Ammon's horn (tissue), 1 donor: ENCODE measurements at places on chromosomes 4 and X.

GRCh38 chr4:183097231-183098018 is 1.6 kb upstream of the WWC2 start:
- DNase-seq, result peak; percentile 5

DNA sequence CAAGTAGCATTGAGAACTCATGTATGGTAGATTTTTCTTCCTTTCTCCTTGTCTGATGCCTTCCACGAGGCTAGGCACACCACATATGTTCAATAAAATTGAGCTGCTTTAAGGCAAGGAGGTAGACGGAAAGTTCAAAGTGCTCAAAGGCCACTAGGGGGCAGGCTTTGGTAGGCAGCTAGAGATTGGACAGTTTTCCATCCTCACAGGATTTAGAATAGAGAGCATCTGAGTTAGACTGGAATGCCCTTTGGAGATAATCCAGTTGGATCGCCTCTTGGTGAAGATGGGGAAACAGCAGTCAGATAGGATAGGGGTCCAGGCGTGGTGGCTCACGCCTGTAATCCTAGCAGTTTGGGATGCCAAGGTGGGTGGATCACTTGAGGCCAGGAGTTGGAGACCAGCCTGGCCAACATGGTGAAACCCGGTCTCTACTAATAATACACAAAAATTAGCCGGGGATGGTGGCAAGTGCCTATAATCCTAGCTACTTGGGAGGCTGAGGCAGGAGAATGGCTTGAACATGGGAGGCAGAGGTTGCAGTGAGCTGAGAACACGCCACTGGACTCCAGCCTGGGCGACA is 30.4 kb downstream of the ELF4 start:
- DNase-seq, result peak; percentile 76

- no peak for DNase-seq
These were observed 354.9 kb downstream of the RPA4 start for GRCh38 chrX:97238632-97239031.

DNA sequence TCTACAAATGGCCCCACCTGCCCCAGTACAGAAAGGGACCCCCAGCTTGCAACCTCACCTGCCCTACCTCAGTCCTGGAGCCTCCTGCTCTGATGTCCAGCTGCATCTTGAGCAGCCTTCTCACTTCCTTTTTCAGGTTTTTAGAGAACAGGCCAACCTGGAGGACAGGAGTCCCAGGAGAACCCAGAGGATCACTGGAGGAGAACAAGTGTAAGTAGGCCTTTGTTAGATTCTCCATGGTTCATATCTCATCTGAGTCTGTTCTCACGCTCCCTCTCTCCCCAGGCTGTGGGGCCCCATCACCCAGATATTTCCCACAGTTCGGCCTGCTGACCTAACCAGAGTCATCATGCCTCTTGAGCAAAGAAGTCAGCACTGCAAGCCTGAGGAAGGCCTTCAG is 3.6 kb downstream of the MAGEA11 start:
- DNase-seq, result no peak

GRCh38 chr4:114464726-114465272 is 133.8 kb upstream of the UGT8 start:
- no peak for DNase-seq

DNA sequence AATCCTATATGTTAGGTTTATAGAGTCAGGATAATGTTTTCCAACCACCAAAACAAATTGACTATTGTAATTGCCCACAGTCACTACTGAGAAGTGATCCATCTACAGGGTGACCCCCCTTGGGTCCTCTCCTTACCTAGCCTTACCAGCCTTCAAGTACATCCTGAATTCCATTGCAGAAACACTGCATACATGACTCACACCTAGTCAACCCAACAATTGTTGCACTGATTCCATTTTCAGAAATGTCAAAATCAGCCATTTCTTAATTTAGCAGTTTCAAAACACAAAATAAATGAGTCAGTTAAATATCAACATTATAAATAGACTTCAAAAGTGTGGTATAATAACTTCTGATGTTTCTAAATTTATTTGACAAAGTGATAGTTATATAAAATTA is 106.3 kb upstream of the TNIP3 start:
- DNase-seq, result no peak

DNA sequence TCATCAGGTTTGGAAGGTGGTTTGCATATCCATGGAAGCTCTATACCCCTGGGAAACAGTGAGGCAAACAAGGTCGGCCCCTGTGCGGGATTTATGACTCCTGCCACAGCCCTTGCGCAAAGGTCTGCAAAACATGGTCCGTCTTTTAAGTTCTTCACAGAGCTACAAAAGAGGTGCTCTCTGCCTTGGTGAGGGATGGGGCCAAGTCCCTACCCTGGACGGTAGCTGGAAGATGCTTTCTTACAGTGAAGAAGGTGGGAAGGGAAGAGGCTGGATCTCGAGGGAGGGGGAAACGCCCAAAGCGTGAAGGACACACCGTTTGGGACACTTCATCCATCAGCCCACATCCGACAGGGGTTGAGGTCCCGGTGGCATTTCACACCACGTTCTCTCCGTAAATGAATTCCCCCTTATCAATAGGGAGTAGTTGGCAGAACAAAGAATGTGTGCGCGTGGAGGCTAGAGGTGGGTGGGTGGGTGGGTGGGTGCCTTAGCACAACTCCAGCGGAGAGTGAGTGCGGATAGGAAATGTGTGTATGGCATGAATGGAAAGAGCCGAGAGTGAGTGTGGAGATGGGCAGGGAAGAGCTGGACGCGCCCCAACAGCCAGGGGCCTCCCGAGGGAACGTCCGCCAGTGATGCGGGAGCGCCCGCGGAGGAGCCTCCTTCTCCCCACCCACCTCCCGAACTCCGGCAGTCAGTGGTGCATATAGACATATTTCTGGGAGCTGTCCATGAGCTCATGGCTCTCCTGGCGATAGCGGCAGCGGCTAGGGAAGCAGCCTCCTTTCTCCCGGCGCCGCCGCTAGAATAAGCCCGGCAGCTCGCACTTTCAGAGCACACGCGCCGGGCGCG is 68.3 kb downstream of the LARP7 start:
- DNase-seq, result peak; percentile 30

DNA sequence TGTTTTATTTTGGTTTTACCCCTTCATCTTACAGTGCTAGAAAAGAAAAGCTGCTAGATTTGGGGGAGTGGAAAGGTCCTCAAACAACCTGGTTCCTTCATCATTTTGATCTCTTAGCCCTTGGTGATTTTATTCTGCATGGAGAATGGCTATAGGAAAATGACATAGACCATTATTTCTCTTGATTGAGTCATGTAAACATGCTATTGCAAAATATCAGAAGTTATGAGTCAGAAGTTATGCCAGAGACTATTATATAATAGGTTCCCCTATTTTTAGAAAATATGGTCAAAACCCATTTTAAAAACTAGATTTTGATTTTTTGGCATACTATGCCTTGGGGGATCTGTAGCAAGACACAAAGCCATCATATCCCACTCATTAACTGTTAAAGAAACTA is 83.7 kb upstream of the FAM9C start:
- no peak for DNase-seq

DNA sequence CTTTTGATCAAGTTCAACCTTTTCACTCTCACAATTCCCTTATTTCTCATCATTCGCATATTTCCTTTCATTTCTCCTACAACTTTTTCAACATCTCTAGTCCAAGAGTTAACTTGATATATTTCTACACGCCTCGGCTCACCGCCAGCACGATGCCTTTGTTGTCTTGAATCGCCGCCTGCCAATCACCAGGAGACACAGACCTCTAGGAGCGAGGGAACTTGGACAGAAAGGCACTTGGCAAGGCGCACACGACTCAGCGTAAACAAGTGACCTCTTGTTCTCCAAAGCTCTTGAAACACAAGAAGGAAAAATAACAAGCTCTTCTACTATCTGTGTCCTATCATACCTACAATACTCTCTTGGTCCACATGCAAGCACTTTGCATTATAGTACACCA is 27.1 kb upstream of the RBMX start:
- DNase-seq, result peak; percentile 52

DNA sequence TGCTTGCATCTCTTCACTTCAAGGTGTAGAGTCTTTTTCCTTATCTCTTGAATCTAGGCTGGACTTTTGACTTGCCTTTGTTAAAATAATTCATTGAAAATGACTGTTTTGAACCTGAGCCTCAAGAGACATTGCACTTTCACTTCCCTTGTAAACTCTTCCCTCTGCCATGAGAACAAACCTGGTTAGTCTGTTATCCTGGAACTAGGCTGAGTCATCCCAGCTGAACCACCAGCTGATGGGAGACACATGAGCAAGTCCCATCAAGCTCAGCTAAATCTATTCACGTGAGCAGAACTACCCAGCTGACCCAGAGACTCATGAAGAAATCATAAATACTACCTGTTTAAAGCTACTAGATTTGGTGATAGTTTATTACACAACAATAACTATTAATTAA is 202.3 kb upstream of the CENPE start:
- DNase-seq, result no peak

- DNase-seq, result no peak
These were observed 345.8 kb upstream of the CASK start for GRCh38 chrX:42269186-42269585.

DNA sequence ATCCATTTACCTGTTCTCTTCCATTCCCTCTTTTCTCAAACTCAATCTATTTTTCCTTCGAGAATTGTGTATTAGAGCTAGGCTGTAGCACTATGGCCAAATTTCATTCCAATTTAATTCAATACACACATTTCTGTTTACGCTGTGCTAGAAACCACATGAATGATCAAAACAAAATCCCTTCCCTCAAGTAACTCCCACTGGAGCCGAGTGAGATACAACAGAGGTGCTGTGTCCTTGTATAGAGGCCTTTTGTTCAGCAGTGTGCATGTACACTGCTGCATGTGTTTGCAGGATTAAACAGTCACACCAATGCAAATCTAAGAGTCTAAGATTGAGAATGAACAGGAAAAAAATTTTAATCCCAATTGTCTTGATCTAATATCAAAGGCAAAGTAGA is 734.2 kb downstream of the RAPGEF2 start:
- DNase-seq, result peak; percentile 32

GRCh38 chr4:28357990-28358389 is 1497.3 kb downstream of the STIM2 start:
- peak; percentile 62 for DNase-seq

DNA sequence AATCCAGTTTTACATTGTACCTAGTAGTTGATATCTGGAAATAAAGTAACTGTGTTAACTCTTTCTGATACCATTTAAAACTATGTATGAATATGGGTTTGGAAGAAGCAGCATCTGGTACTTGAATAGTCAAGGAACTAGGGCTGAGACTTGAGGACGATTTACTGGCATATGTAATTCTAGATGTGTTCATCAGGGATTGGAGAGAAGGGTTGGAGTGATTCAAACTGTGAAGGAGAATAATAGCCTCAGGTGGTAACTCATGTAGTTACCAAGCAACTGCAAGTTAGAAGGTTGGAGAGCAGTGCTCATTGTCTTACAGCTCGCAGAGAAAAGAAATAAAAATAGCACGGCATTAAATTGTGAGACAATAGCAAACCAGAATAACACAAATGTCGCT is 29.5 kb upstream of the TXLNG start:
- DNase-seq, result no peak

DNA sequence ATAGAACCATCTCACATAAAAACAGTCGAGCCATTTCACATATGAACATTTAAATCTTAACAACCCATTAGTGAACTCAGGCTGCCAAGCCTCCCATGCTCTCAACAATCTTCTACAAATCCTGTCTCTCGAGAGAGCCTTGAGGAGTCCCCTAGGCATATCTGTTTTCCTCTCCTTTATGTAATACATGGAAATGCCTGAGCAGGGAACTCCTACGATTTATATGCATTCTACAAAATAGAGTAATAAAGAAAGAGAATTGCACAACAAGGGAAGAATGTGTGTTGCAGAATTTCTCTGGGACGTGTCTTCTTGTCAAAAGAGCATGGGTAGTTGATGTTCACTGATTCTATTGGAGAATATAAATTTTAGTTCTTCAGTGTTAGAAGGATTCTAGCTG is 101.8 kb upstream of the VCX2 start:
- DNase-seq, result no peak

DNA sequence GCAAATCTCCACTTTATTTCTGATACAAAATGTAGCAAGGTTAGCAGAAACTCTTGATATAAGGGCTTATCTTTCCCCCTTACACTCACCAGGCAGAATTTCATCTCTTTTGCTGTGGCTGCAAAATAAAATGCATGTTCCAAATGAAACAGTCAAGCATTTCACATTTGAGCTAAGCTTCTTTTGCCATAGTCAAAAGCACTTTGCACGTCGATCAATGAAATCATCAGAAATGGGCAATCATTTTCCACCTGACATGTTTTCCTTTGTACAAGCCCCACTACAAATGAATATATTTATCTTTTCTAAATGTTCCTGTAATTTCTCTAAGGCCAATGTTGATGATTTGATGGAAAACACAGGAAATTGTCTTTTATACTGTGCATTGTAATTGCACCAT is 178.4 kb downstream of the ANKRD50 start:
- DNase-seq, result no peak

GRCh38 chr4:76074468-76074867 is at the start of gene ART3:
Gene ART3, plus strand, starts transcription at chr4:76074709. Its CDS starts 1,181 bp downstream, at chr4:76075890.
- peak; percentile 42 for DNase-seq

- no peak for DNase-seq
These were observed 8.5 kb upstream of the AKAP17A start for GRCh38 chrX:1582686-1583437.

DNA sequence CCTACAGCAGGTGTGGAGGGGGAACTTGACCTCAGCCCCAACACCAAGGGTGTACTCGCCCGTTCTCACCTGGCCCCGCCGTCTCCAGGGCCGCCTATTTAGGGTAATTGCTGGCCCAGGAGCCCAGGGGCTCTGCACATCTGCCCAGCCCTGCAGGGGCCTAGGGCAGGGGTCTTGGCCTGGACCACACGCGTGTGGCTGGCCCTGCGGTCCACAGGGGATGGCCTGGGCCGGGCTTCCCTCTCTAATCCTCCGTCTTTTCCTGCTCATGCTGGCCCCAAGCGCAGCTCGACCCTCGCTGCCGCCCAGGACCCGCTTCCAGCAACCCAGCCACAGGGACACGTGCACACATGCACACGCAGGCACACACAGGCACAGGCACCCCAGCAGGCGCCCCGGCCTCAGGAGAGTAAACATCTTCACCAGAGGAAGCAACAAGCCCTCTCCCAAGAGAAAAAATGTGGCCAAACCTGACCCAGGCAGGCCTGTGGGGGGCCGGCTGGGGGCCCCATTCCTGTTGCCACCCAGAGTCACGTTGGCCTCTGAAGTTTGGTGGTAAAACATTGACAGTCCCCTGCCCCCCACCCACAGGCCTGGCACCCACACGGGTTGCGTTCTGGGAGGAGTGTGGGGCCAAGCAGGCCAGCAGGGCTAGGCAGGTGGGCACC is 24.6 kb upstream of the FGFR3 start:
- DNase-seq, result no peak

DNA sequence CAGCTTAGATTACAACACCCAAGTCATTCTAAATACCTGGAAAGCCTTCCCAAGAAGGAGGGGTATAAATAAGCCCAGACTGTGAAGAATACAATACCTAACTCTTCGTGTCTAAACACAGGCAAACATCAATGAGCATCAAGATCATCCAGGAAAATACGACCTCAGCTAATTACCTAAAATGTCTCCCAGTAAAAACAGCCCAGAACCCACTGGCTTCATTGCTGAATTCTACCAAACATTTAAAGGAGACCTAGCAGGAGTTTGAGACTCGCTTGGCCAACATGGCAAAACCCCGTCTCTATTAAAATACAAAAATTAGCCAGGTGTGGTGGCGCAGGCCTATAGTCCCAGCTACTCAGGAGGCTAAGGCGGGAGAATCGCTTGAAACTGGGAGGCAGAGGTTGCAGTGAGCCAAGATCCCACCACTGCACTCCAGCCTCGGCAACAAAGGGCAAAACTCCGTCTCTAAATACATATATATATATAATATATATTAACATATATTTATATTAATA is 19.1 kb upstream of the HSFX4 start:
- DNase-seq, result no peak
